ENCODE measurements at places on chromosomes 13 and 19. TPM values are rescaled to one million over a fixed set of nuclear protein-coding genes. Genes with fewer than 3 reads are reported as not detected.

The SERPINE3 gene
- total RNA-seq, result not detected

The INAFM1 gene
- total RNA-seq, result 12.6 TPM

The KLK5 gene
- not detected for total RNA-seq

The LILRB2 gene
- not detected for total RNA-seq

The TRPC4 gene
- total RNA-seq, result not detected

DNA sequence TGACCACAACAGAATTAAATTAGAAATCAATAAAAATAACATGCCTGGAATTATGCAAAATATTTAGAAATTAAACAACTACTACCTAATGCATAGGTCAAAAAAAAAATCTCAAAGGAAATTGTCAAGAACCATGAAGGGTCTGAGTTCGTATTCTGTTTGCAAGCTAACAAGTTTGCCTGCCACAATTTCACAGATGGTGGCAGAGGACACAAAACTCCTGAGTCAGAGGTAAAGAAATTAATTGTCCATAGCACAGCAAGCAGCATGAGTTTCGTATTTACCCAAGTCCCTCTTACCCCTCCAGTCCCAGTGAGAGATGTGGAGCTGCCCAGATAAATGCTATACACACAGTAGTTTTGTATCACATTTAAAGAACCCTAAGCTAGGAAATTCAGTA is 675.9 kb downstream of the UQCRFS1 start:
- DNase-seq, result no peak

GRCh38 chr19:37342753-37343152 is 28.1 kb upstream of the ZNF527 start:
- no peak for DNase-seq

DNA sequence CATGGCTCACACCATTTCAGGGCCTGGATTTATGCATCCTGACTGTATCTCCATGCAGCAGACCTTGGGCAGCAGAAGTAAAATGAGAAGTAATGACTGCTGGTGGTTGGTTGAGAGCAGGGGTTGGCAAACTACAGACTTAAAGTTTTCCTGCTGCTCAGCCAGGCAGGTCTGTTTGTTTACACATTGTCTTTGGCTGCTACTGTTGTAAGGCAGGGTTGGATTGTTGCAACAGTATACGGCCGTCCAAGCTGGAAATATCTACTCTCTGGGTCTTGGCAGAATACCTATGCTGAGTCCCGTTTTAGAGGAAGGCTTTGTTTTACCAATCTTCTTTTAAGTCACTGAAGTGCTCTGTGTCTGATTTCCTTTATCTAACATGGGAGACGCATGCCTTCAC is 13.5 kb downstream of the SNRNP70 start:
- DNase-seq, result no peak

DNA sequence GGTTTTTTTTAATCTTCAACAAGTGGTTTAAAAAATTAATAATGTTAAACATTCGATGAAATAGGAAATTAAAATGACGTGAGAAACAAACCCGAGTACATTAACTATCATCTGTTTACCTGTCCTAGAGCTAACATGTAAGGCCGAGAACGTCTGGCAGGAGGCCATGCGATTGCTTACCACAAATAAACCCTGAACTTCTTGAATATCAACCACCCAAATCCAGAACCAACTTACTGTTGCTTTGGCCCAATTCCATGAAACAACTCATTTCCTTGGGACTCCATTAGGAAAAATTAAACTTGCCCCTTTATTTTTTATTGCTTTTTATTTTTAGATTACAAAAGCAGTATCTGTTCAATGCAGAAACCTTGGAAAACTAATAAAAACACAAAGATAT is 228.9 kb upstream of the IRS2 start:
- DNase-seq, result no peak

GRCh38 chr19:38773469-38774177 is at the start of gene LGALS7:
Gene LGALS7 (minus strand): TSS chr19:38773517. CDS start chr19:38773492, 25 bp downstream.
- no peak for DNase-seq

GRCh38 chr19:40424637-40425449 is 949 bp downstream of the SERTAD1 start:
- DNase-seq, result no peak

DNA sequence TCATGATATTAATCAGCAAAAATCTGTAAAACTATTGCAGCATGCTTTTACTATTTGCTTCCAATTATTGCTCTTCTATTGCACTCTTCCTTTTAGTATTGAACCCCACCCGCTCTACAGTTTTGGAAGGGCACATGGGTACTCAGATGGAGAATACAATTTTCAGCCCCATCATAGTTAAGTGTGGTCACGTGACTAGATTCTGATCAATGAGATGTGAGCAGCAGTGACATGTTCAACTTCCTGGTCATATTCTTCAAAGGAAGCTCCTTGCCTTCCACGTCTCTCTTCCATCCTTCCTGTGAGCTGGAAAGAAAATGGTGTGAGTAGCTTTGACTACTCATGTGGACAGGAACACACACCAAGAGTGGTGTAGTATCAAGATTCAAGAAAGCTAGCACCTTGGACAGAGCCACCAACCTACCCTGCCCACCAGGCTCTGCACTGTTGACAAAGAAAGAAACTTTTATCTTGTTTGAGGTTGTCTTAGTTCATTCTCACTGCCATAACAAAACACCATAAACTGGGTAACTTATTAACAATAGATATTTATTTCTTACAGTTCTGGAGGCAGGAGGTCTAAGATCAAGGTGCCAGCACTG is 3.8 kb upstream of the FGF14 start:
- DNase-seq, result no peak

DNA sequence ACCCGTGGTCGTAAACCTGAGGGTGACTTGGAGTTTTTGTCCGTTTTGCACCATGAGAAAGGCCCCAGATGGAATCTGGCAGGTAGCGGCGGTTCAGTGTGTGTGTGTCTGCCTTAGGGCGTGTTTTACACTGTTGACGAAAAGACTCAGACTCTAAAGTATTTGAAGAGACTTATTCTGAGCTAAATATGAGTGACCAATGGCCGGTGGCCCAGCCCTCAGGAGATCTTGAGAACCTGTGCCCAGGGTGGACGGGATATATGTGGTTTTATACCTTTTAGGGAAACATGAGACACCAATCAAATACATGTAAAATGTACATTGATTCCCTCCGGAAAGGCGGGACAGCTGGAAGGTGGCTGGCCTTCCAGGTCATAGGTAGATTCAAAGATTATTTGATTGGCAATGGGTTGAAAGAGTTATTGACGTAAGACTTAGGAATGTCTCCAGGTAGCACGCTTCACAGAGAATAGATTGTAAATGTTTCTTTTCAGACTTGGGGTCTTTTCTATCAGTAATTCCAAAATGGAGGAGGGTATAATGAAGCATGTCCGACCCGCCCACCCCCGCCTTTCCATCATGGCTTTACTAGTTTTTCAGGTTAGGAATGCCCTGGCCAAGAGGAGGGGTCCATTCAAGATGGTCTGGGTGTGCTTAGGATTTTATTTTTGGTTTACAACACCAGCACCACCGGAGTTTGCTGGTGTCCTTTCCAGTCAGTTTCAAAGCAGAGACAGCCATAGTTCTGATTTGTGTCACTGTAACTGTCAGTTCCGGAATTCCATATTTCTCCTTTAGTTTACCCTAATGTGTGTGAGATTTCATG is 1.0 kb upstream of the ZNF529 start:
- DNase-seq, result no peak

DNA sequence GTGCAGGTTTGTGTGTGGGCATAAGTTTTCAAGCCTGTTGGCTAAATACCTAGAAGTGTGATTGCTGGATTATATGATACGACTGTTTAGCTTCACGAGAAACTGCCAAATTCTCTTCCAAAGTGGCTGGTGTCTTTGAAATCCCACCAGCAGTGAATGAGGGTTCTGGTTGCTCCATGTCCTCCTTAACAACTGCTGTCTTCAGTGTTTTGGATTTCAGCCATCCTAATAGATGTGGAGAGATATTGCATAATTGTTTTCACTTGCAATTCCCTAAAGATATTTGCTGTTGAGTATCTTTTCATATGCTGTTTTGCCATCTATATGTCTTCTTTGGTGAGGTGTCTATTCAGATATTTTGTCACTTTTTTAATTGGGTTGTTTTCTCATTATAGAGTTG is 390.5 kb downstream of the ZNF536 start:
- no peak for DNase-seq

DNA sequence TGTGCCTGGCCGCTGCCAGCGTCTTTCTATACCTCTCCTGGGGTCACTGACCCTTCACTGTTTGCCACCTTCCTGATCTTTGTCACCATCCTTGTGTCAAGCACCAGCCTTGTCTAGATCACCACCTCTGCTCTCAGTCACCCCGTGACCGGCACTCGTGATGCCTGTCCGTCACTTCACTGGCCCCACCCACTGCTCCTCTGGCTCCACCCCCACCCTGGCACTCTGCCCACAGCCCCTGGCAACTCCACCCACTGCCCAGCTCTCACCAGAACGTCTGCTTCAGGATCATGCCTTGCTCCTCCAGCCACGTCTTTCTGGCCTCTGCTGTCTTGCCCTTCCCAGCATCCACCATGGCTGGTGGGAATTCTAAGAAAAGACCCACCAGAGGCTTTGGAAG is 24.8 kb upstream of the PLA2G4C start:
- DNase-seq, result no peak

Measured in activated CD4-positive, alpha-beta memory T cell treated with anti-CD3 and anti-CD28 coated beads, Interleukin-2, amount 10 ng/mL, durations not matched to agents 7 days and 5 days (primary cell).